ENCODE measurements at places on chromosomes 4 and X. TPM values are rescaled to one million over a fixed set of nuclear protein-coding genes. Genes with fewer than 3 reads are reported as not detected.

Gene REPS2
- total RNA-seq, result 0.37 TPM

Gene TCEAL7
- total RNA-seq, result 26.2 TPM

Gene SOD3
- 1.6 TPM for total RNA-seq

Gene ADH1A
- not detected for total RNA-seq

Gene SPANXN5
- total RNA-seq, result not detected

Gene GNL3L
- total RNA-seq, result 30.1 TPM

Gene MAGED2
- 87.8 TPM for total RNA-seq

Gene ADAM29
- total RNA-seq, result not detected

Gene MAGEA2B
- total RNA-seq, result not detected

Gene HSPA4L
- 6.1 TPM for total RNA-seq

Gene HCFC1
- 26.8 TPM for total RNA-seq

Gene FRMD7
- under 0.01 TPM for total RNA-seq

Gene TRIML2
- not detected for total RNA-seq

Gene PNCK
- total RNA-seq, result not detected

Gene FAM149A
- total RNA-seq, result 5.1 TPM

Gene STAP1
- total RNA-seq, result not detected

Gene SPRY1
- total RNA-seq, result 8.4 TPM

Gene ZNF595
- 12.7 TPM for total RNA-seq

Gene CFAP299
- 2.7 TPM for total RNA-seq

Gene CT47B1
- total RNA-seq, result not detected

Gene SH3RF1
- total RNA-seq, result 23.1 TPM

Gene SLC10A3
- 28.7 TPM for total RNA-seq

Gene JCHAIN
- total RNA-seq, result not detected

Gene EREG
- 13.5 TPM for total RNA-seq

Gene CYSLTR1
- total RNA-seq, result not detected

Gene USP51
- total RNA-seq, result 1.2 TPM

Gene AKAP4
- total RNA-seq, result not detected

Gene PLXNA3
- 13.2 TPM for total RNA-seq

Gene IKBKG
- 17.2 TPM for total RNA-seq

Gene ZNF185
- 1.4 TPM for total RNA-seq

Gene KLF8
- total RNA-seq, result 4.4 TPM

Gene ALB
- not detected for total RNA-seq

Gene HSD17B13
- not detected for total RNA-seq

Gene GAGE12J
- not detected for total RNA-seq

Gene GSX2
- not detected for total RNA-seq

Gene SLC35A2
- 12.7 TPM for total RNA-seq

Gene CLNK
- not detected for total RNA-seq

Gene DGKK
- total RNA-seq, result not detected
